ENCODE measurements at places on chromosomes 16 and 17. TPM values are rescaled to one million over a fixed set of nuclear protein-coding genes. Genes with fewer than 3 reads are reported as not detected.

- no peak overlapping the region for H3K27ac ChIP-seq
- peaks cover 81% of the 10 kb centered on the region for H3K36me3 ChIP-seq
- no peaks in the 10 kb centered on the region for H3K27me3 ChIP-seq
- H3K4me1 ChIP-seq = no peaks in the 10 kb centered on the region
- H3K4me3 ChIP-seq = no peak overlapping the region
These were observed 40.3 kb downstream of the LMF1 start for GRCh38 chr16:930511-930910.

DNA sequence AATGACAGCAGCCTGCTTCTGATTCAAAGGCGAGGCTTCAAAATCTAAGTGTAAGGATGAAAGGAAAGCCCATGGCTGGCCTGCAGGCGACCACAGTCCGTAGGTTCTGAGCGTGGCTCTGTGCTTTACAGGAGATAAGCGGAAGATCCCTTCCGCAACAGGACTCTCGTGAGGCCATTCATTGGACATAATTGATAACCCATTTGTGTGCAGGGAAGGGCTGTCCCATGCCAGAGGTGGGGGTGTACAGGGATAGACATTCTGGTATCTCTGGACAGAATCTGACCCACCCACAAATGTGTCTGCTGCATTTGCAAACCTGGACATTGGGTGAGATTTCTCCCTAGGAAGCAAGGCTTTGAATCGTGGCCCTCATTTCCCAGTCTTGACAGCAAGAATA is 4.0 kb downstream of the CYB561 start:
- H3K27me3 ChIP-seq = no peaks in the 10 kb centered on the region
- no peak for DNase-seq
- no peak overlapping the region for H3K27ac ChIP-seq
- H3K4me3 ChIP-seq = no peak overlapping the region
- H3K4me1 ChIP-seq = no peaks in the 10 kb centered on the region
- no peaks in the 10 kb centered on the region for H3K36me3 ChIP-seq

- peaks cover 39% of the 10 kb centered on the region for H3K4me1 ChIP-seq
- H3K27ac ChIP-seq = peak overlapping the region; percentile 73
- no peaks in the 10 kb centered on the region for H3K36me3 ChIP-seq
These were observed 482 bp upstream of the SSH2 start for GRCh38 chr17:29930409-29931010.

Gene HEATR9
- not detected for total RNA-seq

Gene PARD6A
- total RNA-seq = 16.2 TPM

DNA sequence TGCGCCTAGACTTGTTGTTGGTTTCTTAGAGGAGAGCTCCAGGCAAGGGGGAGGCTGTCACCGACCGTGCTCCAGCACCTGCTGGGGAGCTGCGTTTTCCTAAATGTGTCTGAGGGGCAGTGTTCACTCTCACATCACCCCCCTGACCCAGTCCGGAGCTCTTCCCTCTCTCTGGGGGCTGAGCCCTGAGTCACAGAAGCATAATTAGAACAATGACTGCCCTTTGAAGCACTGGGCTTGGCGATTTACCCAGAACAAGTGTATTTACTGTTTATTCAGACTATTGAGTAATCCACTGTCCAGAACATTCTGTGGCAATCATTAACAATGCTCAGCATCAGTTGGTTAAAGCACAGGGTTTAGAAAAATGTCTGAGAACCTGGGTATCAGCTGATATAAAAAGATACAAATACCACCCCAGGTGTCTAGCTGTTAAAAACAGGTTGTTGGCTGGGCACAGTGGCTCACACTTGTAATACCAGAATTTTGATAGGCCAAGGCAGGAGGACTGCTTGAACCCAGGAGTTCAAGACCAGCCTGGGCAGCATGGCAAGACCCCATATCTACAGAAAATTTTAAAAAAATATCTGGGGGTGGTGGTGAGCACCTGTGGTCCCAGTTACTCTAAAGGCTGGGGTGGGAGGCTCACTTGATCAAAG is 8.1 kb downstream of the CES4A start:
- peak; percentile 78 for DNase-seq
- no peaks in the 10 kb centered on the region for H3K36me3 ChIP-seq
- H3K27ac ChIP-seq = peak overlapping the region; percentile 91
- no peak overlapping the region for H3K4me3 ChIP-seq
- peaks cover 25% of the 10 kb centered on the region for H3K4me1 ChIP-seq

Gene TNFRSF17
- not detected for total RNA-seq

Gene NHLRC4
- total RNA-seq = 0.98 TPM

Gene KRT34
- total RNA-seq = not detected

Gene SMIM36
- not detected for total RNA-seq

Gene CD300A
- 12.6 TPM for total RNA-seq

Gene DOC2B
- 11.7 TPM for total RNA-seq

DNA sequence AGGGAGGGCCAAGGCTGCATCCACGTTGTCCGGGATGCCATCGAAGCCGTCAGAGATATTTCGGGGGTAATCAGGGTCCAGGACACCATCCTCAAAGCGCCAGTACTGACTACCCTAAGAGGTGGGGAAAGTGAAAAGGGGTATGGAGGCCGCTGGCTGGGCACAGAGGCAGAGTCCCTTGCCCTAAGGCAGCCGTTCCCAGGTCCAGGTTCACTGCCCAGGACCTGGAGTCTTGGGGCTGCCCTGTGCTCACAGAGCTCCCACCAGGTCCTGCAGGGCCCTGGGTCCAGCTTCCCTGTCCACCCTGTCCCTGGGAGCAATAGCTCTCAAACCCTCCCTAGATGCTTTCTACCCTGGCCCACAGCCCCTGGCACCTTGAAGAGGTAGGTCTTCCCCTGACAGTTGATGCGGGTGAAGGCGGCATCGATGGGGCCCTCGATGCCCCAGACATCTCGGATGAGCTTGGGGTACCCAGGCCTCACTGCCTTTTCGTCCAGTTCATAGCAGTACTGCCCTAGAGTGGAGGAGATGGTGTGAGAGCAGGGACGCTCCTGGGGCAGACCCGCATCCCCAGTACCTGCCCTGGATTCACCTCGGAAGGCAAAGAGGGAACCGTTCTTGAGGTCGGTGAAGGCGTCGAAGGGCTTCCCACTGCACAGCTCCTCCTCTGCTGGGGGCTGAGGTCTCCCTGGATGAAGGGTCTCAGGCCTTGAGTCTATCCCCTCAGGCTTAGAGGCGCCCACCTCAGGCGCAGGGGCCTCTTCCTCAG is 1.0 kb downstream of the VTN start:
- no peaks in the 10 kb centered on the region for H3K36me3 ChIP-seq
- no peaks in the 10 kb centered on the region for H3K4me1 ChIP-seq
- no peak overlapping the region for H3K27ac ChIP-seq
- DNase-seq = no peak
- no peak overlapping the region for H3K4me3 ChIP-seq

Gene FOXC2
- total RNA-seq = 18.2 TPM

Measured in tibial nerve (tissue), 4 donors.